Stimulated activated CD4-positive, alpha-beta T cell treated with anti-CD3 and anti-CD28 coated beads, TNF-alpha, amount 100 ng/mL, for 1 hour (primary cell): ENCODE measurements at places on chromosomes 7 and 10.
A peak's percentile ranks its signal among the peaks of the same experiment; 100 is the strongest.

- no peak for DNase-seq
Measured at GRCh38 chr7:43317075-43317474, 204.6 kb downstream of the HECW1 start.

GRCh38 chr7:6168477-6168868, 104.0 kb downstream of the CYTH3 start:
- no peak for DNase-seq

- DNase-seq: no peak
Measured at GRCh38 chr7:69184339-69184738, 413.9 kb upstream of the AUTS2 start.

DNA sequence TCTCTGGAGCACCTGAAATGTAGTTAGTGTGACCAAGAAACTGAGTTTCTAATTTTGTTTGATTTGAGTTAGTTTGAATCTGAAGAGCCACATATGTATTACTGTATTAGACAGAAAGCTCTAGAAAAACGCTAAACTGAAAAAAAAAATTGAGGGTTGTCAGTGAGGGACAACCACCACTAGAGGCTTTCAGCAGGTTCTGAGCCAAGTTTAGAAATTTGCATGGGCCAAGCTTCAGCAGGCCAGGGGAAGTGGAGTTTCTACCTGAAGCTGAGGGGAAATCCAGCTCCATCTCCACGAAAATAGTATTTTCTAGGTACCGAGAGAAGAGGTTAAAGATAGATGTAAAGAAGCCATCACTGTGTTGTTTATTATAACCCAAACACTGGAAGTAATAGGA, 77.9 kb upstream of the PLXNA4 start:
- DNase-seq: no peak

DNA sequence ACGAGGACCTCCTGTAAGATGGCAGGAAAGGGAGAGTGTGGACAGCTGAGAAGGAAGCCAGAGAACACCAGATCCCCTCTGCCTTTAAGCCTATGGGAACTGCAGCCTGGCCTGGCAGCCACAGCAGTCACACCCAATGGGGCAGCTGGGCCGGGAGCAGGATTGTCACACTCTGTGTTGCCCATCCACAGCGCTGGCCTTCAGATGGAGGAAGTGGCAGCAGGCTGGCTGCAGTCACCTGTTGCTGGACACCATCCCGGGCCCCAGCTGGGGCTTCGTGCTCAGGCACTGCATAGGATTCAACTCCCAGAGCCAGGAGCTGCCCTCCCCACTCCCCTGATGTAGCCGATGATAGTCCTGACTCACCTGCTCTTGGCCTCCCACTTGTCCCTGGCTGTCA, 114.4 kb downstream of the COL13A1 start:
- no peak for DNase-seq

DNA sequence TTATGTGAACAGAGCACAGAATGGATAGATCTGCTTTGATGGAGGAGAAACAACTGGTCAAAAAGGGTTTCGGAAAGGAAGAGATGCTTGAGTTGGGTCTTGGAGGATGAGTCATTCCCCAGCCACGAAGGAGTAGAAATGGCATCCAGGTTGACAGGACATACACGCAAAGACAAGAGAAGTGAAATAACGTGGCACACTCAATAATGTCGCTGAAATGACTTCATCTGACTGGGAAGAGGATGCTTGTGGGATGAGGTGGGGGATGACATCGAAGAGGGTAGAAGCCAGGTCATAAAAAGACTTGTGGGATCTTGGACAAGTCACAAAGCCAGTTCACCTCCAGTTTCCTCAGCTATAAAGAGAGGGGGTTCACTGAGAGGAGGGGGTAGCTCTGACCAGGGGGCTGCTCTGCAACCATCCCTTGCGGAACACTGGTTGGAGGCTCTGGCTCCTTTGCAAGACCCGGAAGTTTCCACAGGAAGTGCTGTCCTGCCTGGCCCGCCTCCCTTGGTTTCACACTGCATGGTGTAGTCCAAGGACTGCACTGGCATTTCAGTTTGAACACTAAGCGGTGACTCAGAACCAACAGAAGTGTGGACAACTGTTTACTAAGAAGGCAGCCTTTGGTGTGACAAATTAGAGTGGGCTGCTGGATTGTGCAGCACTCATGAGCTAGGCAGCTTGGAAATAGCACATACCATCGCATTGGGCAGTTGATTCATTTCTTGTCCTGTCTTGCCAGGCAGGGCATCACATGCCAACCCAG, 189.9 kb upstream of the ADO start:
- DNase-seq: no peak

- peak; percentile 24 for DNase-seq
Measured at GRCh38 chr10:90857635-90858460, at the start of gene HTR7. Gene HTR7, minus strand, starts transcription at chr10:90858039. Its CDS starts 368 bp downstream, at chr10:90857671.

- no peak for DNase-seq
Measured at GRCh38 chr7:20793694-20794394, 7.2 kb upstream of the SP8 start.

GRCh38 chr10:23780331-23780730, 341.5 kb downstream of the OTUD1 start:
- no peak for DNase-seq

DNA sequence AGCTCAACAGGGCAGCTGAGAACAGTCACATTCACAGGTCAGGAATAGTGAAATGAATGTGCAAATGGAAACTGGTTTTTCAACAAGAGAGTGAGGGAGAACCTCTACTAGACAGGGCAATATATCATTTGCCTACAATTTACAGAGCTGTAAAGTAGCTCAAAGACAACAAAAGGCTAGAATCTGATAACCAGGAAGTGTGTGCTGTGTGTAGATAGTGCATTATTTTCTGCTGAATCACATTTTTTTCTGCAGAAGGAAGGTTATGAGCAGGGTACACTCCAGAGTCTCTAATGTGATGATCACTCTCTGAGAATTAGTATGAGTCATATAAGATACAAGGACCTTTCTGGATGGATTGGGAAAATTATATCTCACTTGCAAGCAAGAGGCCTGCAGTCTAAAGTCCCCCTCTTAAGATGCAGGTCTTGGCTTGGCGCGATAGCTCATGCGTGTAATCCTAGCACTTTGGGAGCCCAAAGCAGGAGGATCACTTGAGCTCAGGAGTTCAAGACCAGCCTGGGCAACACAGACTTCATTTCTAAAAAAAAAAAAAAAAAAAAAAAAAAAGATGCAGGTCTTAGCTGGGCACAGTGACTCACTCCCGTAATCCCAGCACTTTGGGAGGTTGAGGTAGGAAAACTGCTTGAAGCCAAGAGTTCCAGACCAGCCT, 59.9 kb upstream of the COBL start:
- DNase-seq: no peak
